ENCODE measurements at places on chromosomes 2 and 18.
A peak's percentile ranks its signal among the peaks of the same experiment; 100 is the strongest.

DNA sequence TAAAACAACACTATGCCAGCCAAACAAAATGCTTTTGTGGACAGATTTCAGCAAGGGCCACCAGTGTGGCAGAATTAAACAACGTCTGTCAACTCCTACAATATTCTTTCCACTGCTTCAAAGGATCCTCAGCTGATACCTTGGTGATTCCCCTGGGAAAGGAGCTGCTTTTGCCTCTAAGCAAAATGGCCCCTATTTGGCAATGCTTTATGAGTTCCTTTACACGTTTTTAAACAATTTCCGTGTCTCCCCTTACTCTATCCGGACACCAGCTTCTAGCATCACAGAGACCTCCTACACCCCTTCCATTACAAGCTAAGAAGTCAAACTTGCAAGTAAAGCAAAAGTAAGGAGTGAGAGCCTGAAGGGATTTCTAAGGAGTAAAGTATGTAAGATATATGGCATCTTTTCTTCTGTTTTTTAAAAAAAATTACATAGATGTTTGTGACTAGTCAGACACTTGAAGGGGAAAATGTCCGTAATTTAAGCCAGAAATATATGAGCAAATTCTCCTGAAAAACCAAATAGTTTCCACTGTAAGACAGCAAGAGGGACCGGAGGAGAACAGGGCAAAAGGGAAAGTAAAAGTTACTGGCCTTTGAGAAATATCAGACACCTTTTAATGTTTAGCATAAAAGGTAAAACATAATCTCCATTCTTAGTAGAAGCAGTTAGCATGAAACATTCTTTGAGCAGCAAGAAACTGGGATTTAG is 1.9 kb downstream of the SOS1 start:
- DNase-seq: no peak

- DNase-seq: no peak
Observed at GRCh38 chr18:551404-552061, 28.6 kb upstream of the CETN1 start.

DNA sequence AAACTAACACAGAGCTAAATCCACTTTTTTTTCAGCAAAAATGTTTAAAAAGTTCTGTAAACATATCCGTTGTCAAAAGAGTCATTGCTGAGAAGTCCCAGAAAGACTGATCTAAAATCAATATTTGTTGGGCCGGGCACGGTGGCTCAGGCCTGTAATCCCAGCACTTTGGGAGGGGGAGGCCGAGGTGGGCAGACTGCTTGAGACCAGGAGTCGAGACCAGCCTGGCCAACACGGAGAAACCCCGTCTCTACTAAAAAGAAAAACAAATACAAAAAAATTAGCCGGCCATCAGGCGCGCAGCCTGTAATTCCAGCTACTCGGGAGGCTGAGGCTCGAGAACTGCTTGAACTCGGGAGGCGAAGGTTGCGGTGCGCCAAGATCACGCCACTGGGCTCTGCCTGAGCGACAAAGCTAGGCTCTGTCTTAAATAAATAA is 1.4 kb downstream of the OLA1 start:
- DNase-seq: no peak

- DNase-seq: no peak
Observed at GRCh38 chr2:30147715-30148610, 1.2 kb downstream of the YPEL5 start.

GRCh38 chr18:57648414-57648813 is 26.8 kb upstream of the NARS1 start:
- DNase-seq: no peak

DNA sequence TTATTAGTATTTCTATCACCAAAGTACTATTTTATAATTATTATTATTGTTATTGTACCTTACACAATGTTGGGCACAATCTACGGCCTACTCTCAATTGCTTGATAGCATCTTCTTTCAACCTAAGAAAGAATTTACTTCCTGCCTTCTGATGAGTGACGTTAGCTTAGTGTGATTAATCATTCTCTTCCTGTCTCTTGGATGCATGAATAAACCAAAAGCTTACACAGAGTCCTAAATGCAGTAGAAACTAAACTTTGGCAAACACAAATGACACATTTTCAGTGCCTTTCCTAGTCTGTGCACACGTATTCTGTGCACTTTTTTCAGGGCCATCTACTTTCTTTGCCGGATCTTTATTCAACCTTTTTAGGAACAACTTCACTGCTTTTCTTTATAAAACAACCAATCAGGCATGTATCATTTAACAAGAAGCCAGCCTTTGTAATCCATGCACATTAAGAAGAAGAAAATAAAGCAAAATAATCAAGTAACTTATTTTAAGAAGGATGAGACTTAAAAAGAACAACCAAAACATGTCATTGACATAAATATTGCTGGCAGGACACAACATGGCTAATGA is 19.1 kb downstream of the TRAK2 start:
- DNase-seq: no peak

GRCh38 chr18:5974696-5975095 is 79.4 kb upstream of the TMEM200C start:
- DNase-seq: no peak

DNA sequence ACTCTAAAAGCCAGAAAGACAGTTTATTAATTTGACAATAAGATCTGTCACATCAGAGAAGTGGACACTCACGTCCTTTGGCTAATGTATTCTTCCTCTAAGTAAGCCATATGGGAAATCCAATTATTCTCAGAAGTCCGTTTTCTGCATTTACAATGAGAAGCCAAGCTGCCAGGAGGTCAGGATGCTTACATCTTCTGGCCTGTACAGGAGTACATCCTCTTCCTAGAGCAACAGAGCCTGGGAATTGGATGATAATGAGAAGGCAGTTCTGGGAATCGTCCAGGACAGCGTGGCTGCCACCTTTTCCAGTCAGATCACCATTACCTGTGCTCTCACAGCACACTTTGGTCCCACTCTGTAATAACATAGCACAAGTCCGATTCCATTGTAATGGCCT is 5.2 kb downstream of the RAPGEF4 start:
- DNase-seq: no peak

GRCh38 chr2:81703831-81704230 is 1399.3 kb upstream of the LRRTM1 start:
- DNase-seq: no peak

GRCh38 chr2:53609551-53609950 is 158.1 kb upstream of the CHAC2 start:
- DNase-seq: no peak

GRCh38 chr2:64330281-64331113 is 123.5 kb upstream of the LGALSL start:
- DNase-seq: peak; percentile 57

DNA sequence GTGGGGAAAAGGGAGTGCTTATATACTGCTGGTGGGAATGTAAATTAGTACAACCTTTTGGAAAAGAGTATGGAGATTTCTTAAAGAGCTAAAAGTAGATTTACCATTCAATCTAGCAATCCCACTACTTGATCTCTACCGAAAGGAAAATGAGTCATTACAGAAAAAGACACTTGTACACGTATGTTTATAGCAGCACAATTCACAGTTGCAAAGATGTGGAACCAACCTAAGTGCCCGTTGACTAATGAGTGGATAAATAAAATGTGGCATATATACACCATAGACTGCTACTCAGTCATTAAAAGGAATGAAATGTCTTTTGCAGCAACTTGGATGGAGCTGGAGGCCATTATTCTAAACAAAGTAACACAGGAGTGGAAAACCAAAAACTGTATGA is 29.5 kb downstream of the FLACC1 start:
- DNase-seq: no peak

GRCh38 chr2:6510532-6510931 is 355.2 kb downstream of the CMPK2 start:
- DNase-seq: no peak

- DNase-seq: peak; percentile 94
Observed at GRCh38 chr2:142874293-142874814, 3.1 kb upstream of the KYNU start.

GRCh38 chr2:64439194-64439593 is 14.8 kb upstream of the LGALSL start:
- DNase-seq: no peak

- no peak for DNase-seq
Observed at GRCh38 chr2:108345951-108346350, 31.8 kb upstream of the SULT1C4 start.

DNA sequence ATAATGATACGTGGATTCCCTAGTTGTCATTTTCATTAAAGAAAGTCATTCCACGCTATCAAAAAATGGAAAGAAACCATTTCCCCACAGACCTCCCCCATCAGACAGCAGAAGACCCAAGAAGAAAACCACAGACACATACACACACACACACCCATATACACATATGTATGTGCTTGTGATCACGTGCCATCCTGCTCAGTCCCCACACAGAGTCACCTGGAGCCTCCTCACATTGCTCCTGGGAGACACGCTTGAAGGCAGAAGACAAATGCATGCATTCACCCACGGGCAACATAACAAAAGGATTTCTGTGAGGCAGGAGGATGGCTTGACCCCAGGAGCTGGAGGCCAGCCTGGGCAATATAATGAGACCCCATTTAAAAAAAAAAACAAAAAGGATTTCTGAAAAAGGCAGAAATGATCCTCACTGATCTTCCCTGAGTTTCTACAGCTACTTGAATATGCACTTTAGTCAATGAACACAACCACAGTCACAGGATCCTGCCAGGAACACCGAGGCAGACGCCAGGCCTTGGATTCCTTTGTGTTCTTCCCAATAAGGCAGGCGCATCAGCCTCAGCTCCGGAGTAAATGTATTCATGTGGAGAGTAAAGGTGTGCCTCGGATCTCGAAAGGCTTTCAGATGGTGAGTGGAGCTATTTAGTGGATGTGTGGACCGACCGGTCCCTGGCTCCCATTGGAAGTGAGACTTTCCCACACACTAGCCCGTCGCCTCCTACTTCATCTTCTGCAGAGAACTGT is 21.0 kb downstream of the TGFBRAP1 start:
- no peak for DNase-seq

GRCh38 chr2:162261032-162261945 is 18.0 kb upstream of the FAP start:
- no peak for DNase-seq

GRCh38 chr2:205543937-205544702 is 138.2 kb upstream of the NRP2 start:
- DNase-seq: no peak

DNA sequence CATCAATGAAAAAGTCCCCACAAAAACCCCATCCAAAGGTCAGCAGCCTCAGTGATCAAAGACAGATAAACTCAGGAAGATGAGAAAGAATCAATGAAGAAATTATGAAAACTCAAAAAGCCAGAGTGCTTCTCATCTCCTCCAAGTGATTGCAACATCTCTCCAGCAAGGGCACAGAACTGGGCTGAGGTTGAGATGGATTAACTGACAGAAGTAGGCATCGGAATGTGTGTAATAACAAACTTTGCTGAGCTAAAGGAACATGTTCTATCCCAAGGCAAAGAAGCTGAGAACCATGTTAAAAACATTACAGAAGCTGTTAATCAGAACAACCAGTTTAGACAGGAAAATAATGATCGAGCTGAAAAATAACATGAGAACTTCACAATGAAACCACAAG is 442.8 kb upstream of the SYT4 start:
- peak; percentile 55 for DNase-seq

DNA sequence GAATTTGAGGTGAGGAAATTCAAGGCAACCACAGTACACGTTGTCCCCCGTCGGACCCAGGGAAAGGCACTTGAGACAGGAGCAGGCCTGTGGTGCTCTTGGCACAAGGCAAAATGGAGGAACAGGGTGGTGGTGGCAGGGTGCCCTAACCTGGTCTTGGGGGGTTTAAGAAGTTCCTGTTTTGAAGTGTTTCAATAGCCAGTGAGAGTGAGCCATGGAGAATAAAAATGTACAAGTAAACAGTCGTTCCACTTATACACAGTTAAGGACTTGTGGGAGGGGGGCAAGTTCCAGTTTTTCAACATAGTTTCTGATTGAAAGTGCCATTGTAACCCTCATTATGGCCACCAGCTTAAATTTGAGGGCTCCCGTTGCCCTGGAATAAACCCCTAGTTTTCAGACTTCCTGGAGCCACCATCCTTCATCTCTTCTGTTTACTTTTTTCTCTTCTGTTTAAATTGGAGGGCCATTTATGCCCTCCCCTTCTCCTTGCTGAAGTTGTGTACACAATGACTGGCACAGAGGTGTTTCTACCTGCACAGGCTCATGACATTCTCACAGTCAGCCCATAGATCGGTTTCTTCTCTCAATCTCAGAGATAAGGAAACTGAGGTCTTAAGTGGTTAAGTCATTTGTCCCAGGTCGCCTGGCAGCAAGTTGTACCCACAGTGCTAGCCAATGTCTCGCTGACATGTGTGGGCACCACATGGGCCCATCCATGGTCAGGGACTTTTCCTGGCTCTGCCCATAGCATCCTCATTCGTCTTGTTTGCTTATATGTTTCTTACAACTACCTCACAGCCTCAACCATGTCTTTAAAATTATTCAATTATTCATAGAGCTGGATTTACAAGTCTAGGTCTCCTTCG is 66.0 kb upstream of the ST3GAL5 start:
- DNase-seq: no peak

DNA sequence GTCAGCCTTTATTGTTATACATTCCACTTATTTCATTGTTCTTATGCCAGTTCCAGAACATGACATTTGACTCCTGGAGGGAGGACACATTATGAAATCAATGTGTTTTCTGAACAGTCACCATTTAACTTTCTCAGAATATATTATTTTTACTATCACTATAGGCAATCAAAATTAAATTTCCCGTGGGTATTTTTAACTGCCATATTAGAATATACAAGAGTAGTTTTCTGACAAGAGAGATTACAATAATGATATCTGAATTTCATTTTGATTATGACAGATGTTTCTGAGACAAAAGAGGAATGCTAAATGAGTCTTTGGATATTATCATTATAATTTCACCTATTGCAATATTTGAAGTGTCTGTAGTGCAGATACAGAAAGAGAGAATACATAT is 64.4 kb upstream of the FSIP2 start:
- no peak for DNase-seq

DNA sequence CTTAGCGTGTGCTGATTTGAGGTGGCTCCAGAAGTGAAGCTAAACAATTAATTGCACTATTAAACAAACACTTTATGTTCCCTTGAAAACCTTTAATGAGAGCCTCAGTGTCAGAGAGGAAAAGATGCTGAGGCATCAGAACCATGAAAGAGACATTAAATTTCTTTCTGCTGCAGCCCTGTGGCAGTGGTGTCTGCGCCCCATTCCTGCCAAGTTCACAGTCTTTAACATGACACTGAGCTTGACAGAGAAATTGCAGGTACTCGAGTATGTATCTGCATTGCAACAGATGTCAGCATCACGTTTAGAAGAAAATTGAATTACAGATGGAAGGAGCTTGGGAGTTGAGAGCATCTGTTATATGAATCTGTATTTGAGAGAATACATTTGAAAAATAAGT is 111.3 kb upstream of the CREB1 start:
- DNase-seq: no peak

DNA sequence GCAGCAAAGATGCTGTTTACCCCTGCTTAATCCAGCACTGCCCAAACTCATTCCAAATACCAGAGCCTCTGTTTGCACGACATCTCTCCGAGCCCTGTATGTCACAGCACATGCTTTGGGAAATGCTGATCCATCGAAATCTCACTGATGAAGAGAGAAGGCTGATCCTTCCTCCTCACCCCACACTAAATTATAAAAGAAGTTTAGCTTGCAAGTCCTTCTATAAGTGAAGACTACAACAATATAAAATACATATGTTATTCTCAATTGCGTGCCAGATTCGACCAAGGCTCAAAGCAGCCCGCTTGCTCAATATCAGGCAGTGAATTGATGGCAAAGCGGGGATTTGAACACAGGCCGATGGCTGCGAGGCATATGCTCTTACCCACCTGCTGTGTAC is 30.7 kb upstream of the SLC35F6 start:
- DNase-seq: no peak

GRCh38 chr2:169110916-169111315 is 41.6 kb downstream of the DHRS9 start:
- DNase-seq: no peak

- no peak for DNase-seq
Observed at GRCh38 chr2:64207573-64207972, 63.4 kb upstream of the PELI1 start.

All from skeletal muscle cell (primary cell).